RWPE2 (cell line): ENCODE measurements at places on chromosomes 16 and 17.

- no peak for DNase-seq
These were observed 13.2 kb upstream of the ALOX12B start for GRCh38 chr17:8100763-8101162.

DNA sequence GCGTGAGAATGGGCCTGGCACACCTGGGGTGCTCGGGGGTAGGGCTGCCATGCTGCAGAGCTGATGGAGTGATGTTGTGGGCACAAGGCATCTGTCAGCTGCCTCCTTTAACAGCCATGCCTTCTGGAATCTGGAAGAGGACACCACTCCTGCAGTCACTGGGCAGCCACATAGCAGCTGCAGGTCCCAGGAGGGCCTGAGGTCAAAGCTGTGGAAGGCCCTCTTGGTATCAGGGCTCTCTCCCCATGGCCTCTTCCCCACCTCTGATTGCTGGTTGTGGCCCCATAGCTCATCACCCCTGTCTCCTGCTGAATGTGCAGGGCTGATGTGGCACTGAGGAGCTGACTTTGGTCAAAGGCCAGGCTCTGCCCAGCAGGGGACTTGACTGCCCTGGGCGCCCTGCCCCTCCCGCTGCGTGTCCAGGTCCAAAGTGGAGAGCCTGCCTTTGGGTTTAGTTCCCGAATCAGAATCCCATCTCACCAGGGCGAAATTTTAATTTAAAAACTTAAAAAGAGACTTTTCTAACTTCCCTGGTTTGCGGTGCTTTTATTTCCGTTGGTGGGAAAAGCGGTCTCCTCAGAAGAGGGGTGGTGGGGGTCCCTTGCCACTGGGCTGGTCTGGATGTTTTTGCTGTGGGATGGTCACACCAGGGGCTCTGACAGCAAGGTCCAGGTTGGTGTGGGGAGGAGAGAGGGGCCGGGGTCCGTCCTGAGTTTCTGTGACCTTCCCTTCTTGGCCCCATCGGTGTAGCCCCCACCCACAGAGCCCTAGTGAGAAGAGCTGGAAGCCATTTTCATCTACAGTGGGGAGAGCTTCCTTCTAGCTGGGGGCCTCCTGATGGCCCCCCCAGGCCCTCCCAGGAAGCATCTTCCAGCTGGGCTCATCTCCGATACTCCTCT lies 5.9 kb downstream of the UBALD2 start:
- DNase-seq: no peak

DNA sequence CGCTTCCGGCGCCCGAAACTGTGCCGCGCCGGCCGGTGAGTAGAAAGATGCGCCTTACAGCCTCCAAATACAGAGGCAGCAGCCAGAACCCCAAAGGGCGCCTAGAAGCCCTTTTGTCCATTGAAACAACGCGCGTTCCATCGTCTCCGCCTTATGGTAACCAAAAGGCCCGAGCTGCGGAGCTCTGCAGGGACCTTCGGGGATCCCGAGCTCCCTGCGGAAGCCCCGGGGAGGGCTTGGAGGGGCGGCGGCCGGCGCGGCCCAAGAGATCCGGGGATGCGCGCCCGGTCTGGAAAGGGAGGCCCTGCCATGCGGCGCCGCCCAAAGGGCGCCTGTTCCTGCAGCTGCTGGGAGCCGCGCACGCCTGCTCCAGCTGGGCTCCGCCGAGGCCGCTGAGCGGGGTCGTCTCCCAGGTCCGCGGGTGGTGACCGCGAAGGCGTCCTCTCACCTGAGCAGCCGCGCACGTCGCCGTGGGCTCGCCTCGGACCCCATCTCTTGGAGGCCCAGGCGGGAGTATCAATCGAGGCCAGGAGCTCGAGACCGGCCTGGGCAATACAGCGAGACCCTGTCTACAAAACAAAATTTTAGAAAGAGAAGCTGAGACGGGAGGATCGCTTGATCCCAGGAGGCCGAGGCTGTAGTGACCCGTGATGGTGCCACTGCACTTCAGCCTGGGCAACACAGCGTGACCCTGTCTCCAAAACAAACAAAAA lies 742 bp upstream of the FBXO31 start:
- DNase-seq: no peak

DNA sequence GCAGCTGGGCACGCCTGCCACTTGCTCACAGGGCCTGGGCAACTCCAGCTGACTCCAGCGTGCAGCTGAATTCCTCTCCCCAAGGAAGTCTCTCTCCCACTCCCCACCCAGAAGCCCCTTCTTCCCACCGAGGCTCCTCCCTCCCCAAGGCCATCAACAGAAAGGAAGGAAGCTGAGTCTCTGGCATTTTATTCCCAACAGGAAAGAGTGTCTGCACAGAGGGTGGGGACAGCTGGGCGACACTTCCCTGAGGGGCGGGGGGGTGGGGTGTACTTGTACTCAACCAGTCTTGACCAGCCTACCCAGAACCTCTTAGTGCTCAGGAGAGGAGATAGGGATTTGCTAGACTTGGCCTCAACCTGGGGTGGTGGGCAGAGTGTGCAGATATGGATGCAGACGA lies at the start of gene EXOC3L1:
Gene EXOC3L1 (minus strand): TSS at position 96 of the 400 bp plus-strand sequence. CDS start 460 bp downstream, outside the sequence.
- DNase-seq: no peak

- DNase-seq: no peak
These were observed 152.5 kb downstream of the BANP start for GRCh38 chr16:88103581-88104188.

GRCh38 chr16:4358831-4359561 lies 7.9 kb upstream of the PAM16 start:
- no peak for DNase-seq

DNA sequence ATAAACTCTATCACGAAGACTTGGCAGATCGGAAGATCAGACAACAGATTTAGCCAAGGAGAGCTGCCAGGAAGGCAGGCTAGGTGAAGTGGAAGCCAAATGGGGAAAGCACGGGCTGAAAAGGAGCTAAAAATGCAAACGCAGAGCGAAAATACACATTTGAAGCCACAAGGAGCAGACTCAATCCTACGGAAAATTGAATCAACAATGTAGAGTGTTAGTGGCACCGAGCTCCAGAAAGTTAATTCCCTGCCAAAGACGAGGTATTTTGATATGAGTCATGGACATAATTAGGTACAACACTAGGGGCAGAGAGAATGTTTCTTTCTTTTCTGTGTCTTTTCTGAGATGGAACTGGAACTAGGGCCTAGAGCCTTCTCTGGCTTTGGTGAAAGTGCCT lies 20.7 kb downstream of the GSG1L start:
- DNase-seq: no peak

DNA sequence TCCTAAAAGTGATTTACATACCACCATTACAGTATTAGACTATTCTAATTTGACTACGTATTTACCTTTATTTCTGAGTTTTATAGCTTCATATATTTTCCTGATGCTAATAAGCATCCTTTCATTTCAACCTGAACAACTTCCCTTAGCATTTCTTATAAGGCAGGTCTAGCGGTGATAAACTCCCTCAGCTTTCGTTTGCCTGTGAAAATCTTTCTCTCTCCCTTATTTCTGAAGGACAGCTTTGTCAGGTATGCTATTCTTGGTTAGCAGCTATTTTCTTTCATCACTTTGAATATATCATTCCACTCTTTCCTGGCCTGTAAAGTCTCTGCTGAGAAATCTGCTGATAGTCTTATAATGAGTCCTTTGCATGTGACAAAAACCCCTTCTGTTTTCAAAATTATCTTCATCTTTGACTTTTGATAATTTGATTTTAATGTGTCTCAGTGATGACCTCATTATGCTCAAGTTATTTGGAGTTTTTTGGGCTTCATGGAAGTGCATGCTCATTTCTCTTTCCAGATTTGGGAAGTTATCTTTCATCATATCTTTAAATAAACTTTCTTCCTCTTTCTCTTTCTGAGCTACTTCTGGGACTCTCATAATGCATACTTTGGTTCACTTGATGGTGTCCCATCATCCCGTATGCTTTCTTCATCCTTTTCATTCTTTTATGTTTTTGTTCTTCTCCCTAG lies 285.4 kb upstream of the PMFBP1 start:
- no peak for DNase-seq

- no peak for DNase-seq
These were observed 260.7 kb upstream of the CA10 start for GRCh38 chr17:52419229-52419641.

GRCh38 chr17:12979826-12980500 lies 37.9 kb downstream of the ELAC2 start:
- no peak for DNase-seq

DNA sequence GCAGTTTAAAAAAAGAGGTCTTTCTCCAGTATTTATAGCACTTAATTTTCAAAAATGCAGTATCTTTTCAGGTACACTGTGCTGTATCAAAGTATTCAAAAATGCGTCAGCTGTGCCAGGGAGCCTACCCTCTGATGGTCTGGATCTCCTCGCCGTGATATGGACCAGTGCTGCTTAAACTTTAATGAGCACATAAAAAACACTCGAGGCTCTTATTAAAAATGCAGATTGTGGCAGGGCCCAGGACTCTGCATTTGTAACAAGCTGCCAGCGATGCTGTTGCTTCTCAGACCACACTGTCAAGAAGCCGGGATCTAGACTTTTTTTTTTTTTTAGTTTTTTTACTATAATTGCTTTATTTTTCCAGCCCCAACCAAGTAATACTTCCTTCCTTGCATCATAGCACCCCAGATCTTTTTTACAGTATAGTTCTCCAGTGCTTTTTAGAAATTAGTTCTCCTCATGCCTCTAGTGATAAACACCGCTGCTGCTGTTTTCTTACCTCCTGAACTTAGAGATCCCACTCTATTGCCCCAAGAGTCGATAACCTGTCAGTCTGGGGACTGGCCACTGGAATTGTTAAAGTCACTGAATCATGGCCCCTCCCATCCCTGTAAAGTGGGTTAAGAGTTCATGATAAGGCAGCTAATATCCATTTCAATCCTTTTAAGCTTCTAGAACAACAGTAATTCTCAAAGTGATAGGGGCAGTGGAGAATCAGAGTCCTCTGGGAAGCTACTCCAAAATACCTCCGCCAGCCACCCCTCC lies 1.6 kb upstream of the SMARCD2 start:
- DNase-seq: no peak

DNA sequence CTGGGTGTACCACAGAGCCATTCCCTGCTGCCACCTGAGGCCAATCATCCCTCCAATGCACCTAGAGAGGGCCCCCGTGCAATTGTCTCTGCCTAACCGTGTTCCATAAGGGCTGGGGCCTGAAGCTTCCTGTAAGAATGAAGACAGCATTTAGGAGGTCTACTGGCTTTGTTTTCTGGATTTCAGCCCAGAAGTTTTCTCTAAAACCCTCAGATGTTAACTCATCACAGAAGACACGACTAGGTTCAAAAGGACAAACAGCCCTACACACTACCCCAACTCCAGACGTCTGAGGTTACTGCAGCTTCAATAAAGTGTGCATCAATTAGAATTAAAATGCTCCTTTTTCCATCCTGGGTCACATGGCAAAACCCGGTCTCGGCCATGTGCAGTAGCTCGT lies 10.8 kb upstream of the DRG2 start:
- DNase-seq: no peak

GRCh38 chr16:67104061-67104460 lies 5.7 kb upstream of the PHAF1 start:
- DNase-seq: no peak

GRCh38 chr16:23968176-23968575 lies 132.4 kb downstream of the PRKCB start:
- no peak for DNase-seq

GRCh38 chr17:47404875-47405274 lies 81.1 kb downstream of the EFCAB13 start:
- no peak for DNase-seq

DNA sequence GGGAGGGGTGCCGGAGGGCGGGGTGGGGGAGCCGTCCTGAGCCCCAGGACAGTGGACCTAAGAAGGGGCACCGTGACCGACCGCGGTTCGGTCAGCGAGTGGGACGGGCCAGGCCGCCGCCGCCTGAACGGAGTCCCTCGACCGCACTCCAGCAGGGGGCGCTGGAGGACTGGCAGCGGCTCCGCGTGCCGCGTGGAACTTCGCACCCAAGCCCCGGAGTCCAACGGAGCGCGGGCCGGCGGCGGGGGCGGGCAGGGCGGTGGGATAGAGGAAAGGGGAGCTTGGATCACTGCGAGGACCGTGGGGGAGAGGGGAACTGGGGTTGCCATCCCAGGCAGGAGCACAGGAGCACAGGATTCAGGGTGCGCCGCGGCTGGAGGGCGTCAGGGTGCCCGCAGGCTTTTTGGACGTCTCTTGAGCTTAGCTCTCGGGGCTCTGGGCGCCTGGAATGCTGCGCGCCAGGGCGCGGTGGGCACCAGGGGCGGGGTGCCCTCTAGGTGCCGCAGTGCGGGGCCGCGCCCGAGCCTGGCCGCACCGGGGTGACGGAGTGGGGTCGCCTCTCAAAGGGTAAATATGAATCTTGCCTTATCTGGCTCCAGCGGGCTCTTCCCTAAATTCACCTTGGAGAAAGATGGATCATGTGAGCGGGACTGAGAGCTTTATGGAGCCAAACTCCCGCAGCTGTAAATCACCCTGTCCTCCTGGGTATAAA lies 379 bp upstream of the OTOP2 start:
- DNase-seq: no peak

GRCh38 chr17:29390851-29391631 lies 878 bp downstream of the TAOK1 start:
- no peak for DNase-seq

DNA sequence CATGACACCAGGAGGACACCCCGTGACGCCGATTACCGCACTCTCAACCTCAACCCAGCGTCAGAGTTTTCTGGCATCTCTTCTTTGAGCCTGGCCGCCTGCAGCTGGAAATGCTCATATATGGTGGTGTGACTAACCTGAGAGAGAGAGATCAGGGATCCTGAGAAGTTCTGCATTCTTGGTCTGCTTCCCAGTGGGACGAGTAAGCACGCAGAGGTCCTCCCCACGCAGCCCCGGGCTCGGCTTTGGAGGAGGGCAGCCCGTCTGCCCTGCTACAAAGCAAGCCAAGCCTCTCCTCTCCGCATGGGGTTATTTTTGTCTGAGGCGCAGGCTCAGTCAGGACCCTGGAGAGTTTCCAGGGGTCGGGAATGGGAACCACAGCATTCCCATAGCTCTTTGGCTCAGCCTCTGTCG lies 16.5 kb downstream of the CRISPLD2 start:
- DNase-seq: no peak

GRCh38 chr17:8489841-8490240 lies 54.2 kb downstream of the NDEL1 start:
- no peak for DNase-seq

- DNase-seq: no peak
These were observed 5.7 kb downstream of the IRX5 start for GRCh38 chr16:54936201-54936978.

- no peak for DNase-seq
These were observed 850 bp downstream of the PPM1E start for GRCh38 chr17:58756246-58757161.

- no peak for DNase-seq
These were observed 3.1 kb downstream of the CDC6 start for GRCh38 chr17:40290629-40291280.

DNA sequence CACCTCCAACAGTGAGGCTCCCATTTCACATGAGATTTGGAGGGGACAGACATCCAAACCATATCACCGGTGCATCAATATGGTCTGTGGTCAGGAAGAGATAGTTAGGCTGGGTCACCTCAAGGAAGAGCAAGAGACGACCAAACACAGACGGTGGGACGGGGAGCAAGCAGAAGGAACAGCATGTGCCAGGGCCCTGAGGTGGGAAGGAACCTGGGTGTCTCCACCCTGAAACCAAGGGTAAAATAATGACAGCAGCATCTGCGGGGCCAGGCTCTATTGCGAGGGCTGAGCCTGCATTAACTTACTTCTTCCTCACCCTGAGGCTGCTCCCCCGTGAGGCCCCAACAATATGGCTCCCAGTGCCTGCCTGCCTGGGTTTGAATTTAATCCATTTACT lies 8.9 kb upstream of the PRSS21 start:
- peak; percentile 14 for DNase-seq
